Fibroblast of gingiva (primary cell): ENCODE measurements at places on chromosomes 6 and 20.

GRCh38 chr20:46123482-46124245 lies 5.5 kb downstream of the CD40 start:
- DNase-seq = no peak

GRCh38 chr20:32908334-32909292 lies 49.9 kb downstream of the EFCAB8 start:
- DNase-seq = no peak

DNA sequence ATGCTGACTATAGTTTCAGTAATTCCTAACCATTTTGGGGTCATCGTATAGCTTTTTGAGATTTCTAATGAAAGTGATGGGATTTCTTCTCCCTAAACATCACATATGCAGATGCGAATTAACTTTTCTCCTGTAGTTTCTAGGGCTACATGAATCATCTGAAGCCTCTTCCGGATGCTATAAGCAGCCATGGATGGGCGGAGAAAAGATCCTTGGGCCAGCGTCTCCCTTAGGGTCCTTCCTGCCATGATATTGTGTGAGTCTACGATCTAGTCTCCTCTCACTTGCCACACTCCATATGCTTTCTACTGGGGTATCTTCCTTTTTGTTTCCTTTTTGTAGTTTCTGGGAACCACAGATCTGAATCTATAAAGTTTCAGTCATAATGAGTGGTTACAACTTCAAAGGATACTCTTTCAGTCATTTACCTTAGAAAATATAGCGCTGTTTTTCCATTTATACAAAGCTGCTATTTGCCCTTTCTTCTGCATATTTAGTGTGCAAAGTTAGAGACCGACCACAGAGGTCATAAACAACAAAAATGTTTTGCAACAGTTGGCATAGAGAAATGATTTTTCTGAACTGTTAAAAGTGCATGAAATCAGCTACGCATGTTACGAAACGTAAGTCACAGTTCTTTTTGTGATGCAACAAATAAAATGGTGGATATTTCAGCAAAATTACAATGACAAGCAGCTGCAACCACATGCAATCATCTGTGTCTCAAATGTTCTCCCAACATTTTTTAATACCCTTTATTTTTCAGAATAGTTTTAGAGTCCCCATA lies 396.2 kb upstream of the SLC35B3 start:
- DNase-seq = peak; percentile 72

GRCh38 chr6:125948455-125948854 lies 8.1 kb upstream of the HINT3 start:
- no peak for DNase-seq

GRCh38 chr20:43576108-43576507 lies 14.6 kb upstream of the IFT52 start:
- DNase-seq = no peak

- DNase-seq = no peak
Observed at GRCh38 chr20:53691060-53691810, 97.6 kb upstream of the ZNF217 start.

GRCh38 chr20:504632-505075 lies 38.9 kb downstream of the CSNK2A1 start:
- DNase-seq = no peak

DNA sequence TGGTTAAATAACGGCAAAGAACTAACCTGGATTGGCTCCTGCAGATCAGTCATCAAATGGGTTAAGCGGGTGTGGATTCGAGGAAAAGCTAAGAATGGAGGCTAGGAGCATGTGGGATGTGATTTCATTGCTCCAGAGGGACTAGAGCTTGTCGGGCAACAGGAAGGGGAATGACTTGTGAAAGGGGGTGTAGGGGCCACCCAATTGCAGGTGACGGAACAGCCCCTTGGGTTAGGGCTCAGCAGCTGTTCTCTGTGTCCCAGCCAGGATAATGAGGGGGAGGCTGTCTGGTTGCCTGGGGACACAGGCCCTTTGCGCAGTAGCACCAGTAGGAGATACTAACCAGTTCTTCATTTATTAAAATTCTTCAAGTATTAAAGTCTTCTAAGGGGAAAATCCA lies 25.0 kb upstream of the MRPS18A start:
- DNase-seq = no peak

GRCh38 chr6:148179786-148180185 lies 162.9 kb upstream of the SASH1 start:
- no peak for DNase-seq

- no peak for DNase-seq
Observed at GRCh38 chr6:64672131-64672530, 1034.9 kb downstream of the EYS start.

DNA sequence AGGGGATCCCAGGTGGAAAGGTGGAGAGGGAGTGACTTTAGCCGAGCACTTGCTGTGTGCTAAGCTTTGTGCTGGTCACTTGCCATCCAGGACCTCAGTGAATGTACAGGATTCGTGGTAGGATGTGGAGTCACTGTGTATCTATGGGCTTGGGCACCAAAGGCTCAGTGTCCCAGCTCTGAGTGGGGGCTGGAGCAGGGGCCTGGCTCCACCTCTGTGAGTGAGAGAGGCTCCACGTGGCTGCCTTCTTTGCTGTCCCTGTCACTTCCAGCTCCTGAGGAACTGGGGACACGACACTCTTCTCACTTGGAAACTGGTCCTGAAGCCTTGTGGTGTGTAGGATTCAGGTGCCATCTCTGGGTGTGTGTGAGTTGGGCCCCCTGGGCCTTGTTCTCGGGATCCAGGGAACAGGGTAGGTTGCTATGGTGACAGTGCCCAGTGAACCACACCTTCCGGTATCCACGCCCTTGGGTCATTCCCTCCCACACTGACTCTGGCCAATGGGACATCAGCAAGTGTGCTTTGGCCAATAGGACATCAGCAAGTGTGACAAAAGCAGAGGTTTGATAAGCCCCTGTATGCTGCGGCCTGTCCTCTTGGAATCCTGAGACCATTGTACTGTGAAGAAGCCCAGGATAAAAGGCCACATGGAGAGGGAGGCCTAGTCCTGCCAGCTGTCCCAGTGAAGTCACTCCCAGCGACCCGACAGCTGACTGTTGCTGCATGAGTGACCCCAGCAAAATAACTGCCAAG lies 87.7 kb downstream of the CDH22 start:
- DNase-seq = no peak

GRCh38 chr6:52510213-52510562 lies 66.7 kb downstream of the TRAM2 start:
- DNase-seq = no peak

DNA sequence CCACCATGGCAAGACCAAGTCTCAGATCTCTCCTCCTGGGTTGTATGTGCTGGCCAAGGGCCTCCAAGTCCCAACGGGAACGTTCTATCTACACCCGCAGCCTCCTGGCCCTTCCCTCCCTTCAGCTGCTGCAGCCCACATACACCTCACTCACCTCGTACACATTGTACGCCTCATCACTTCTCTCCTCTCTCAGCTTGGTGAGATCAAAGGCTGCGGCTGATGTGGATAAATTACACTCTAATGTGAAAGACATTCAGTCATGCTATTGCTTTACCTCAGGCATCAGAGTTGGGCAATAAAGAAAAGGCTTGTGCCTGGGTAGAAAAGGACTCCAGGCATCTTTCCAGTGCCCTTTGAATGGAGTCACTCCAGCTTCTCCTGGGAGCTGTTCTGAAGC lies 135.3 kb upstream of the FOXQ1 start:
- DNase-seq = no peak

DNA sequence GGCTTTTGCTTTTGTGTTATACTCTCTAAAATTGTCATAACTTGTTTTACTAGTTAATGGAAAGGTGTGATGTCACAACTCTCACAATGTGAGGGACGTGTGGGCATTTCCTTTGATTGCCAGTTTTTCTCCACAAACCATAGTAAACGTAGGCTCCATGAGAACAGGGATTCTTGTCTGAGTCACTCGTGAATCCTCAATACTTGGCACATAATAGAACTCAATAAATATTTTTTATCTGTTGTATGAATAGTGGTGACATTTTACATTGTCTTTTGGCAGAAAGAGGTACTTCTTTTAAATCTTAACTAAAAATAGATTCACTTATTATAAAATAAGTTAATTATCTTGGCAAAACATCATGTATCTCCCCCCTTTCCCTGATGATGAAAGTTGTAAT lies 69.0 kb upstream of the CNKSR3 start:
- DNase-seq = no peak

- no peak for DNase-seq
Observed at GRCh38 chr6:162753775-162754174, 26.0 kb downstream of the PACRG start.

GRCh38 chr6:6760002-6760401 lies 171.5 kb downstream of the LY86 start:
- no peak for DNase-seq

GRCh38 chr20:35912881-35913280 lies 41.4 kb downstream of the SCAND1 start:
- DNase-seq = no peak

- no peak for DNase-seq
Observed at GRCh38 chr6:141437685-141438084, 695.0 kb upstream of the GJE1 start.

DNA sequence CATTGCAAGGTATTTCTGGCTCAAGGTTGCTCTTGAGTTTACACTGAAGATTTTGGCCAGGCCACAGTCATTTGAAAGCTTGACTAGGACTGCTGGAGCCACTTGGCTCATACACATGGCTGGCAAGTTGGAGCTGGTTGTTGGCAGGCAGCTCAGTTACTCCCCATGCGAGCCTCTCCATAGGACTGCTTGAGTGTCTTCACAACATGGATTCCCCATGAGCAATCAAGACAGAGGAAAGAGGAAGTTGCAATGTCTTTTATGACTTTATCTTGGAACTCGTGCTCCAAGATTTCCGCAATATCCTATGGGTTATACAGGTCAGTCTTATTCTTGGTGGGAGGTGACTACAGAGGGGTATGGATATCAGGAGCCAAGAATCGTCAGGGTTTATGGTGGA lies 1.4 kb upstream of the MANBAL start:
- DNase-seq = peak; percentile 70
